HFFc6 (cell line): ENCODE measurements at places on chromosomes 3 and 15. TPM values are rescaled to one million over a fixed set of nuclear protein-coding genes. Genes with fewer than 3 reads are reported as not detected.

ESYT3 gene
- 0.08 TPM in 1 of 2 replicates, not detected in the other for total RNA-seq

GRCh38 chr3:125191730-125192129 lies 20.8 kb downstream of the SLC12A8 start:
- DNase-seq, result no peak
- H3K4me3 ChIP-seq, result no peak overlapping the region
- peaks cover 14% of the 10 kb centered on the region for H3K4me1 ChIP-seq
- H3K27me3 ChIP-seq, result peaks cover 1% of the 10 kb centered on the region; the same call in 1 of the 2 replicates
- no peak overlapping the region for H3K27ac ChIP-seq

DNA sequence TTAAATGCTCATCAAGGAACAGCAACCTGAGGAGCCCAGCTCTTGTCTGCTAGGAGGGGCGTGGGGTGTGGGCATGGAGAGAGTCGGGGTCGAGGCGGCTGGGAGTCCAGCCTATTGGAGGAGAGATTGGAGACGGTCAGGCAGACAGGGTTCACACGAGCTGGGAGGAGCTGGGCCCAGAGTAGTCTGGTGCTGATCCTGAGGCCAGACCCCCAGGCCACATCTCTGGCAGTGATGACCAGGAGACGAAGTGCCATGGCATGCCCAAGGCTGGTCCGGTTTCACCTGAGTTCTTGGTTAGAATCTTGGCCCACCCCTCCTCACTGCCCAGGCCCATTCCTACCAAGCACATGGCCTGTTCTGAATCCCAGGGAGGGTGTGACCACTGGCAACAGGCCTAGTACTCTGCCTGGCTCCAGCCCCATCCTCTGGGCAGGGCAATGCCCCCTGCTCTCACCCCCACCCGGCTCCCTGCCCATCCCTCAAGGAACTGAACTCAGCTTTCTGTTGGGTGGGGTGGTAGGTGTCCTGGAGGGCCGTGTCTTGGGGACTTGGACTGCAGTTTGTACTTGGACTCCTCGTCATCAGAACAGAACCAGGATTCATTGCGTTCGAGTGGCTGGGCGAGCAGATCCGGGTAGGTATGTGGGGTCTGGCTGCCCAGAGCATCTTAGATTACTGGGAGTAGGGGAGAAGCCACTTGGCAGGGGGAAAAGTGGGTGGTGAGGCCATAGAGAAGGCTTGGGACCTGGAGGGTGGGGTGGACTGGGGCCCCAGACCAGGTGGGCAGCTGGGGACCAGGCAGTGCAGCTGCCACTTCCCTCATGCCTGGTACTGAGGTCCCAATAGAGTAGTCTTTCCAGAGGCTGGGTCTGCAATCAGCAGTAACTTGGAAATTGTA lies 20.8 kb downstream of the SLC28A1 start:
- no peaks in the 10 kb centered on the region for H3K36me3 ChIP-seq
- no peaks in the 10 kb centered on the region; the same call in 1 of the 2 replicates for H3K27me3 ChIP-seq
- H3K27ac ChIP-seq, result no peak overlapping the region
- H3K4me1 ChIP-seq, result no peaks in the 10 kb centered on the region
- no peak for DNase-seq

- H3K27me3 ChIP-seq, result peaks cover 6% of the 10 kb centered on the region
- H3K4me1 ChIP-seq, result peaks cover 12% of the 10 kb centered on the region
- H3K4me3 ChIP-seq, result no peak overlapping the region
- no peak overlapping the region for H3K27ac ChIP-seq
- no peaks in the 10 kb centered on the region for H3K36me3 ChIP-seq
Measured at GRCh38 chr15:43932907-43933306, 106.1 kb downstream of the WDR76 start.

GRCh38 chr3:141486746-141487520 lies at the start of gene RASA2:
TSS of gene RASA2 (plus strand) at chr3:141487027. CDS start at chr3:141487084, 57 bp downstream.
- H3K4me1 ChIP-seq, result peaks cover 82% of the 10 kb centered on the region
- H3K36me3 ChIP-seq, result peaks cover 14% of the 10 kb centered on the region; the same call in 1 of the 2 replicates
- peak; percentile 10 for DNase-seq
- peak within 1 kb of the TSS; percentile 92 for H3K27ac ChIP-seq
- peak within 1 kb of the TSS; percentile 89 for H3K4me3 ChIP-seq
- no peaks in the 10 kb centered on the region for H3K27me3 ChIP-seq

DNA sequence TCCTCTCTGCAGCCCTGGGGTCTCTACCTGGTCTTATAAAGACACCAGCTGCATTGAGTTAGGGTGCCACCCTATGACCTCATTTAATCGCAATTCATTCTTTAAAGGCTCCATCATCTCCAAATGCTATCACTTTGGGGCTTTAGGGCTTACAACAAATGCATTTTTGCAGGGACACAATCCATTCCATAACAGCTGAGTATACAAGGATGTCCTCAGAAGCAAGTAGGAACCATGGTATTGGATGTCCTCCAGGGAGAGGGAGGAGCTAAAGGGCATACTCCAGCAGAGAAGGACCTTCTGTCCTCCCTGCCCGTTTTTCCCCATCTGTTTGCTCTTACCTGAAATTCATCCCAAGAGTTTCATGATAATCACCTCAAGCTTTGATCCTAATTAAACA lies 30.3 kb downstream of the UMPS start:
- H3K27ac ChIP-seq, result peak overlapping the region; percentile 53
- H3K27me3 ChIP-seq, result peaks cover 3% of the 10 kb centered on the region
- peak overlapping the region; percentile 40; the same call in 1 of the 2 replicates for H3K4me3 ChIP-seq
- DNase-seq, result peak; percentile 75
- peaks cover 30% of the 10 kb centered on the region for H3K4me1 ChIP-seq
